ENCODE measurements at places on chromosomes 5 and 9.

DNA sequence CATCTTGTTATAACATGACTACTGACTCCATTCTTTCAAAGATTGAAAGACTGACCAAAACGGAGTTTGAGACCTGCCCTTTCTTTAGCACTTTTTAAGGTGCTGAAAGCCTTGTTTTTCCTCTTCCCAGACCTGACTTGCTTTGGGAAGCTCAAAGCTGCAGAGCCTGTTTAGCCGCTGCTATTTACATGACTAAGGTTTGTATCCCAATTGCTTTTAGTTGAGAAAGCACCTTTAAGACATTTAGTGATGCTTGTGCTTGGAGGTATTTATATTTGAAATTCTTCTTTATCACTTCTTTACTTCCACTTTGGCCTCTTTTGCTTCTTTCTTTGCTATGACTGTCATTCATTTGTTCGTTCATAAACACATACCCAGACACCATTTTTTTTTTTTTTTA lies 182.6 kb upstream of the ELL2 start:
- DNase-seq = no peak

- DNase-seq = peak; percentile 46
These were observed 53.6 kb downstream of the RXRA start for GRCh38 chr9:134379831-134380365.

DNA sequence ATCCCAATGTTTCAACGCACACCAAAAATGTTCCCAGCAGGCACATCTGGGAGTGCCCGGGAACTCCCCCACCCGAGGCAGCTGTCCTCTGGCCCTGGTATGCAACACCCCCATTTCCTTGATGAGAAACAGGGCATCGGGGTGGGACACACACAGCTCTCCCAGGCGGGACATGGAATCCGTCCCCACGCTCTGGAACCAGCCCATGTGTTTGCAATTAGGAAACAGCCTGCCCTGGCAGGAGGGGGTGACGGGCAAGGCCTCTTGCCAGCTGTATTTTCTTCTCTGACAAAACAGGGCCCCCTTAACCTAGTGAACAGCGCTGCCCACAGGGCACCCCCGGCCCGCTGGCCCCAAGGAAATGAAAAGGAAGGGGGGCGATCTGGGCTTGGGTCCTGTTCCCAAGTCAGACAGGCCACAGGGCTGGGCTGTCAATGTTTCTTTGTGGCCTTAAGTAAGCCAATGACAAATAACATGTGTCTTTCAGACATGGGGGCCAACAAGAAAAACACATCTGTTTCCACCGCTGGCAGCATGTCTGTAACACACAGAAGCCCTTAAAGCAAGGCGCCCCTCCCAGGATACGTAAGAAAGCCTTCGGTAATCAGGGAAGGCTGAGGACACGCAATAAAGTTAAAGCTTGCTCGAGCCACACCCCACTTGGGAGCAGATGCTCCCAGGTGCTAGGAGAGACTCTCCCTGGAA lies 125.3 kb downstream of the ROR2 start:
- no peak for DNase-seq

DNA sequence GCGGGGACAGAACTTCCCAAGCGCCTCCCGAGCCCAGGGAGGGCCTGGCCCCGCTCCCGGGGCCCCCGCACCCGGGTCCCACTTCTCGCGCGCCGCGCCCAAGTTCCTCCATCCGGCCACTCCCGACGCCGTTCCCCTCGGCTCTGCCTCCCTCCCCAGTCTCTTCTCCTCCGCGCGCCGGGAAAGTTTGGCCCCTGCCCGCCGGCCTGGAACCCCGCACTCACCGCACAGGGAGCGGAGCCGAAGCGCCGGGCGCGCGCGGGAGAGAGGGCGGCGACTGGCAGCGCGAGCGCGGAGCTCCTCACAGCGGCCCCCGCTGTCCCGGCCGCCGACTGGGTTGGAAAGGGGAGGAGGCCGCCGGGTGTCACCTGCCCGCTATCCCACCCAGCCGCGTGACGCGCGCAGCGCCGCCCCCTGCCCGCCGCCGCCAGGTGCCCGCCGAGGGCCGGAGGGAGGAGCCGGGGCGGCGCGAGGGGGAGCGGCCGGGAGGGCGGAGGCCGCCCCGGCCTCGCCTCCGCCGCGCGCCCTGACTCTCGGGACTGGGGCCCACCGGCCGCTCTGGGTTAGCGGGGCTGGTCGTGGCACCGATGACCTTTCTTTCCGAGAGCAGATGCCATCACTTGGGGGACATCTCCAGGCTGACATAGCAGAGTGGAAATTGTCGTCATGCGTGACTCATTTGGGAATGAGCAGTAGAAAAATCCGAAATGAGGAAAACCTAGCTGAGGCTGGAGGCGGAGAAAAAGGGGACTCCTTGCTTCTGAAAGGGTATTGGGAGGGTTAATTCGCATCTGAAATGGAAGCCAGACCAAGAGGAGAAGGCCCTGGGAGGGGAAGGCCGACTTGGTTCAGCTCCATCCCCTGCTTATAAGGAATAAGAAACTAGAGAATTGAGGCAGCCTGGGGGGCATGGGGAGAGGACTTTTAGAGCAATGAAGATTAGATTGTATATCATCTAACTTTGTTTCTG lies at the start of gene ELOVL7:
ELOVL7 (minus strand) TSS at position 334 of the 970 bp plus-strand sequence. CDS start 56,872 bp downstream, outside the sequence.
- peak; percentile 25 for DNase-seq

GRCh38 chr5:58114324-58114723 lies 345.6 kb downstream of the PLK2 start:
- peak; percentile 95 for DNase-seq

DNA sequence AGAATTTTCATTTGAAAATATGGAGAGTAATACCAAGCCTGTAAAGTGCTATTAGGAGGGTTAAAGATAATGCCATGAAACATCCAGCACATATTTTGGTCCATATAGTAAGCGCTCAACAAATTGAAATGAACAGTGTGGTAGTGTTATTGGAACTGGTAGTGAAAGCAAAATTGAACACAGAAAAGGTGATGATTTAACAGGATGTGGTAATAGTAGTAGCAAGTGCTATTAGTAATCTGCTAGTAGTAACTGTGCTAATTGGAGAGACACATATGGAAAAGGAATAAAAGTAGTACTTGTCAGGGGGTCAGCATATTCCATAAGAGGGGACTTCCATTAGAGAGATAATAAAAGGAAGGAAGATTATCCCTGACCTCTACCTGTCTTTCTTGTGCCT lies 187.3 kb downstream of the HTR1A start:
- DNase-seq = no peak

DNA sequence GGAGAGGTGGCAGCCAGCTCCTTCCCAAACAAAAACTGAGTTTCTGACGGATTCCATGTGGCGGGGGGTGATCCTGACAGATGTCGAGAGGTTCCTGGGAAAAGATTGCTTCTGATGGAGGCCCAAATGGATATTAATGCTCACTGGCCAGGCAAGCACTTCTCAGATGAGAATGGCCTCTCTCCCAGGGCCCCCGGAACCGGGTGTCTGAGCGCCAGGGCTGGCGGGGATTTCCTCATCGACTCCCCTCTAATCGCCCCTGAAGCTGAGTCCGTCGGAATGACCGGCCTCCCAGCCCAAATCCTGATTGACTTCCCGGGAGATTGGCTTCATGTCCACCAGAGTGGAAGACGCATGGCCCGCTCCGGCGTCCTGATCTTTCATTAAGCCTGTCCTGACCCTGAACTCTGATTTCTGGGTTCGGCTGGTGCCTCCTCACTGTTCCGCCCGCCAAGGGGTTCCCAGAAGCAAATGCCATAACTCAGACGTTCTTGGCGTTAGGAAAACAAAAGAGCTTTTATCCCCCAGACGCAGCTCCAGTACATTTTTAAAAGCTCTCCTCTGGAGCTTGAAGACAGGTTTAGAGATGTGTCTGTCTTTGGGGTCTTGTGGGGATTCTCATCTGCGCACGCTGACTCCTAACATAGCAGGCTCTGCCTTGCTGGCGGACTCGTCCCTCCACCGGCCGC lies 17.6 kb downstream of the FIBCD1 start:
- no peak for DNase-seq

DNA sequence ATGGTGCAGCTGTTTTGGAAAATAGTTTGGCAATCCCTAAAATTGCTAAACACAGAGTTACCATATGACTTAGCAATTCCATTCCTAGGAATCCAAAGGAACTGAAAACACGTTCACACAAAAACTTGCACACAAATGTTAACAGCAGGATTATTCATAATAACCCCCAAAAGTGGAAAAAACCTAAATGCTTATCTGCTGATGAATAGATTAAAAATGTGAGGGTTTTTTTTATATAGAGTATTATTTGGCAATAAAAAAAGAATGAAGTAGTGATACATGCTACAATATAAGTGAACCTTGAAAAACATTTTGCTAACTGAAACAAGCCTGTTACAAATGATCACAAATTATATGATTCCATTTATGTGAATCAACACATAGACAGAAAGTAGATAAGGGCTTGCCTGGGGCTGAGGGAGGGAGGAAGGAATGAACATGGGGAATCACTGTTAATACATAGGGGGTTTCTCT lies 45.1 kb upstream of the TRIO start:
- DNase-seq = peak; percentile 73

DNA sequence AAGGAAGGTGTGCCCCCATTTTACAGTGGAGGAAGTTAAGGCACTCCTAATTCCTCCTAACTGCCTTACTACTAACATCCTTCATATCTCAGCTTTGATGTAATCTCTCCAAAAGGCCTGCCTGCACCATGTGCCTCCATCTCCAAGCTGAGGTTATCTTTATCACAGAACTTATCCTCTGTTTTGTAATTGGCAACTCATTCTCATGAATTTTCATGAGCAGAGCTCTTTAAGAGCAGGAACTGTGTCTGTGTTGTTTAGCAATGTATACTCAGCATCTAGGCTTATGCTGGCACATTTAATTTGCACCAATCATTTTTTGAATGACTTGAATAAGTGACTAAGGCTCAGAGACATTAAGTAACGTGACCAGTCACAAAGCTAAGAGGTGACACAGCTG lies 147.9 kb upstream of the VLDLR start:
- DNase-seq = no peak
